ENCODE measurements at places on chromosomes 11 and 22. TPM values are rescaled to one million over a fixed set of nuclear protein-coding genes. Genes with fewer than 3 reads are reported as not detected.

Gene CHORDC1
- total RNA-seq: 51.5 TPM

Gene PATE4
- total RNA-seq: not detected

Gene FAT3
- total RNA-seq: 6.5 TPM

Gene C11orf52
- 1.8 TPM for total RNA-seq

Gene C11orf97
- total RNA-seq: not detected

Gene SHISA8
- not detected for total RNA-seq

Gene MUC5AC
- not detected for total RNA-seq

Gene APOL1
- total RNA-seq: 19.0 TPM

Gene CBLIF
- not detected for total RNA-seq

Gene OR5P2
- not detected for total RNA-seq

Gene KDM4E
- not detected for total RNA-seq

Gene GGTLC2
- total RNA-seq: not detected
